ENCODE measurements at places on chromosomes 12 and 14.

GRCh38 chr12:9957834-9958233 is 13.4 kb upstream of the CLEC12A start:
- no peak for DNase-seq

GRCh38 chr12:64937452-64937851 is 113.0 kb downstream of the TBC1D30 start:
- DNase-seq = no peak

DNA sequence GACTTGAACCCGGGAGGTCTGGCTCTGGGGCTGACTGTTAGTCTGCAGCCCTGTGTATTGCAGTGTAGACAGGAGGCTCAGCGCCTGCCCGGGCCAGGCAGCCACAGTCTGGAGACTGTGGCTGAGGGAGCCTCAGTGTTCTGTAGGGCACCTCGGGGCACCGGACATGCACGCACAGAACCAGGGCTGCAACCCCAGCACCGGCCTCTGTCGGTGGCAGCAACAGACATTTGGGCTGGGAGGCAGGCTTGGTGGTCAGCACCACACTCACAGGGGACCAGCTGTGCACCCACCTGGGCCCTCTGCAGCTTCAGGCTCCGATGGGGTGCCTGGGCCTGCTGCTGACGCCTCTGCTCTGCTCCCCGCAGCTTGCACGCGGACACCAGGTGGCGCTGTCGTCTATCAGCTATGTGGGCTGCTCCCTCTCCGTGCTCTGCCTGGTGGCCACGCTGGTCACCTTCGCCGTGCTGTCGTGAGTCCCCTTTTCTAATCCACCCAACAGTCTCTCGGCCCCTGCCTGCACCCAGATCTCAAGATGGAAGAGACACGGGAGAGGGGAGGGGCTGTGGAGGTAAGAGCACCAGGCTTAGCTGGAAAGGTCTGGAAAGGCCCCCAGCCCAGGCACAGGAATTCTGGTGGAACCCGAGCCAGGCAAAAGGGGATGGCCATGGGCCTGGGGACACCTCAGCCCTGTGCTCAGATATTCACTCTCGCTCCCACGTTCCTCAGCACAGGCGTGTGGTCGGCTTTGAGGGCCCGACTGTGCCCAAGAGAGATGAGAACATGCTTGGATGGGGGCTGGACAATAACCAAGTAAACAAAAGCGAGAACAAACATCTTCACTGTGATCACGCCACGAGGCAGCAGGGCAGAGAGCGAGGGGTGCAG is 151.0 kb downstream of the ADGRD1 start:
- peak; percentile 64 for DNase-seq

GRCh38 chr12:112029301-112029700 is 16.1 kb downstream of the ERP29 start:
- no peak for DNase-seq

DNA sequence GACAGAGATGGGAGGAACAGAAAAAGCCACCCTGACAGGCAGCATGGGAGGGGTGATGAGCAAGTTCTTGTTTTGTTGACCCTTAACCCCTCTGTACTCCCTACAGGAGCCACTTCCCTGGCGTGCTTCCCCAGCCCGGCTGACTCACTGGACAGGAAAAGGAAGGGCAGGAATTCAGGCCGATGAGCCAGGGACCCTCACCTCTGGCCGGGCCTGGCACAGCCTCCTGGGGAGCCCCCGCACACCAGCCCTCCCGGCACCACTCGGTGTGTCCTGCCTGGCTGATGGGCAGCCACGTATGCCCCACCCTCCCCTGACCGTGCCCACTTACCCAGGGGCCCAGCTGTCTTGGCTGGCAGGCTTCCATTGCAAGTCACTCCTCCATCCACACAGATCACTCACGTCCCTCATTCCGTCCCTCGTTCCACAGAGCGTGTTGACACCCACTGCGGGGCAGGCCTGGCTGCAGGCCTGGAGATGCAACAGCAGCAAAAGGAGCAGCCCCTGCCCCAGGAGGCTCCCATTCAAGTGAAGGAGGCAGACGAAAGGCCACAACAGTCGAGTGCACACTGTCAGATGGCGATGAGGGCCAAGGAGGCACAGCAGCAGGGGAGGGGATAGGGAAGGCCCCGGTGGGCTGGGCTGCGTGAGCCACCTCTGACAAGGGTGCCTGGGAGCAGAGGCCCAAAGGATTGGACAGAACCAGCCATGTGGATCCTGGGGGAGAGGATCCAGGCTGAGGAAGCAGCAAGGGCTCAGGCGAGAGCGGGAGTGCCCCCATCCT is 19.7 kb upstream of the CD9 start:
- DNase-seq = no peak

DNA sequence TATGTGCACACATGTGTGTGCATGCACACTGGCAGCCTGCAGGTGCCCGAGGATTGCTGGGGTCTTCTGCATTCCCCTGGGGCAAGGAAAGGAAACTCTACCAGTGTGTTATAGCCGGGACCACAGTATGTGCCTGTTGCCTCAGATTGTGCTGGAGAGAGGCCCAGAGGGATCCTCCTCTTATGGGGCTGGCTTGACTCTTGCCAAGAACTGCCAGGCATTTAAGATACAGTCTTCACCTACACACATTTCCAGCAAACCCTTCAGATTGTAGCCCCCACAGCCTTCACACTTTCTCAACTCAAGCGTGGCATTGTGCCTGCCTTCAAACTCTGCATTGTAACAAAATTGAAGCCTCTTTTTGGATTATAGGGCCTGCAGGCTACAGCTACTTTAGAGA is 176.7 kb upstream of the DYRK2 start:
- DNase-seq = no peak

DNA sequence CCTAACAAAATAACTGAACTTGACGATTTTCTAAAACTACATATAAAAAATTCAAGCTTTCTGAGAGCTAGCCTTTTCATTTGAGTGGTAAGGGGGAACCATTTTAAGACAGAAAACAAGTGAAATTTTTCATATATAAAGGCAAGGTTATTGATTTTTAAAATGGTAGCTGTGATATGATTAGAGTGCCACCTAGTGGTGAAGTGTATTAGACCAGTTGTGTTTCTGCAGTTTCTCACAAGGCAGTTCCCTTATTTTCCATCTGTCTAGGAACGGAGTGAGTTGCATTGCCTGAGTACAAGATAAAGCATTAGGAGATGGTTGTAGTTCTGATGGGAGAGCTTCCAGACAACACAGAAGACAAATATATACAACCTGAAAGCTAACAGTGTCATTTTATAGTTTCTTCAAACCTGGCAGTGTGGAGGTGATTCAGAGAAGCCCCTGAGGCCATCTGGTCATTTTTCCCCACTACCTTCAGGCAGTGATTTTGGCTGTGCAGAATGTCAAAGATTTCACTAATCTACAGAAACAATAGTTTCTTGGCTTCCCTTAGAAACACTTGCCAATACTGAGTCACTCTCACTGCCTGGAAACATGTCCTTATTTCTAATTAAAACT is 180.8 kb downstream of the C12orf50 start:
- DNase-seq = peak; percentile 55

- no peak for DNase-seq
Observed at GRCh38 chr12:116691636-116692035, 46.2 kb downstream of the SPRING1 start.

DNA sequence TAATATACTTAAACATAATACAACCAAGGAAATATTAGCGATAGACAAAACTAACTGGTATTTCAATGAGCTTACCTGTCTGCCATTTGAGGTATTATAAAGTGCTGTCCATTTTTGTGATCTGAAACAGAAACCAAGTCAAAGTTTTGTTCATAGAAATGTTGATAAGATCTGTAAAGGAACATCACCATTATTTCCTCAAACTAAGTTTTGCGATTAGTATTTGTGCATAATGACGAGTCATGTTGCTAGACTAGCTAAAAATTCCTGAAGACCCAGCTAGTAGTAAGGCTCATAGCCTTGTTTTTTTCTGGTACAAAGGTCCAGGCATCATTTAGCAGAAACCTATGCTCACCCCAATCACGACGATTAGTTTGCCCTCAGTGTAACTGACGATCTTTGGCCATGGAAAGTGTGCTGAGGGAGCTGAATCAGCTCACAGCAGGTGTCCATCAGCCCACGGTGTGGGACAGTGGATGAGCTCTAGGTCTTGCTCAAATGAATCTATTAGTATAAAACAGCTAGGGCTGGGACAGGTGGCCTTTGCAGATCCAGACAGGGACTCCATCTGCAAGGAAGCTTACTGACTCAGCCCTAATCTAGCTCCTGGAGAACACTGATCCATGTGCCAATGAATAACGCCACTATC is 28.7 kb downstream of the GIT2 start:
- no peak for DNase-seq

- DNase-seq = no peak
Observed at GRCh38 chr12:56034586-56035332, 7.0 kb upstream of the RPS26 start.

- DNase-seq = no peak
Observed at GRCh38 chr14:75010472-75011093, 7.9 kb downstream of the EIF2B2 start.

DNA sequence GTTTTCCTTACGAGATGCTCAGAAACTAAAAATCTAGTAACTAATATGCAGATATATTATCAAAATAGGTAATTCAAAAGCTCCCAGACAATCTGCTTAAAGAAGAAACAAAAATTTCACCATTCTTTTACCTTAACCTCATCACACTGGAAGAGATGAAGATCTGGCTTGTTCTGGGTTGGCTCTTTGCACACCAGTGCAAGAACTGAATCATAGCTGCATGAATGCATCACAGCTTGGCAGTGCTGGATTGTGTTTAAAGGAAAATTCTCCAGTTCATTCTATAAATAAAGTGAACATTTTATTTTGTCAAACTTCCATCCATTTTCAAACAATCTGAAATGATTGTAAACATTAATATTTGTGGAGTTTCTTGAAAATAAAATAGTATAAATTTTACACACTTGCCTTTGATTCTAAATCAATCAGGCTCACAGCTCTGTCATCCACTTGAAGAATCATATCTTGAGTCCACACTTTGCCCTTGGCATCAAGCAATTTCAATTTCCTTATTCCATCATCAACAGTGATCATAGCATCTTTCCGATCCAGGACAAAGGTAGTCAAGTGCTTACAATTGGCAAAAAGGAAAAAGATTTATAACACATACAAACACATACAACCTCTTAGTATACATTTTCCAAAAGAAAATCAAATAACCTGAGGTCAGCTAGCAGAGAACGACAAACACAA is 119.8 kb downstream of the EPS8 start:
- no peak for DNase-seq

DNA sequence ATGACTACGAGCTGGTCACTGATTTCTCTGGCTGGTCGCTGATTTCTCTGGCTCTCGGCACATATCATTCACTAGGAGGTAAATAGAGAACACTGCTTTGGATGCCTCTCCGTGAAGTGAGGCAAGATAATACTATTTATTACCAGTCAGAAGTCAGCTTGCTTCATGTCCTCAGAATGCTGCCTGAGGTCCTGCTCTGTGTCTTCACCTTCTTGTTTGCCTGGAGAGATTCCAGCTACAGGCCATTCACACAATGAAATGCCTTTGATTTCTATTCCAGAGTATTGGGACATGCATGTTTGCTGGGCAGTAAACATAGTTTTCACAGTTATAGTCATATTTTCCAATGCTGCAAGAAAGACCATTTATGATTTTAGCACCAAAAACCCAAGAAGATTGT is 106.7 kb downstream of the AEBP2 start:
- DNase-seq = peak; percentile 50

DNA sequence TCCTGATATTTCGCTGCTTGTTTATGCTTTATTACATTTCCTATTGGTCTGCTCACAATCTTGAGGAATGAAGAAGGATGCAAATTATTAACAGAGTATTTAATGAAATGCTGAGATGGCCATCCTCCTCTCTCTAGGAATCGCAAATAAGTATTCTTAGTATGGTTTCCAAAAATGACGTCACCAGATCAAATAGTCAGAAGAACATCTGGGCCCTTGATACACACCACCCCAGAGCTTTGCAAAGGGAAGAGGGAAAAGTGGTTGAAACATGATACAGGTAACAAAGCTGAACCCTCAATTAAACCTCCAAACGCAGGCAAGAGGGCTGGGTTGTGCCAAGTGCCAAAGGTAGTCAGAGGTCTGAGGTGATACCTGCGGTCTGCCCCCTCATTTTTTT is 107.3 kb downstream of the BCL11B start:
- DNase-seq = no peak

DNA sequence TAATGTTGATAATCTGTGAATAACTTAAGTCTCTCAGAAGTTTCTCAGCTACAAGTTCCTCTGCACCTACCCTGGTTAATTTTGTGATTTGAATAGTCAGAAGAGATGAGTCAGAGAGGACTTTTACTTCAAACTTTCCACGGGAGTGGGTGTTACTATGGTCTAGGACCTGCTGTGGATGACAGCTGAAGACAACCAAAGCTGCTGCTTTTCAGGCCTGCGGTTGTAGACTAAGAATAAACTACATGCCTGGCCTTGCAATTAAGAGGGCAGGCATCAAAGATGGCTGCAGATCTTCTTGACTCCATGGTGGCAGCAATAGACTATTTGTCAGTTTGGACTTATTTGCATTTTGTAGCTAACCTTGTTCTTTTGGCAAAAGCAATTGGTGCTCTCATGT is 227.1 kb upstream of the KRR1 start:
- DNase-seq = no peak

GRCh38 chr14:77221241-77221871 is 39.8 kb downstream of the TMEM63C start:
- no peak for DNase-seq

DNA sequence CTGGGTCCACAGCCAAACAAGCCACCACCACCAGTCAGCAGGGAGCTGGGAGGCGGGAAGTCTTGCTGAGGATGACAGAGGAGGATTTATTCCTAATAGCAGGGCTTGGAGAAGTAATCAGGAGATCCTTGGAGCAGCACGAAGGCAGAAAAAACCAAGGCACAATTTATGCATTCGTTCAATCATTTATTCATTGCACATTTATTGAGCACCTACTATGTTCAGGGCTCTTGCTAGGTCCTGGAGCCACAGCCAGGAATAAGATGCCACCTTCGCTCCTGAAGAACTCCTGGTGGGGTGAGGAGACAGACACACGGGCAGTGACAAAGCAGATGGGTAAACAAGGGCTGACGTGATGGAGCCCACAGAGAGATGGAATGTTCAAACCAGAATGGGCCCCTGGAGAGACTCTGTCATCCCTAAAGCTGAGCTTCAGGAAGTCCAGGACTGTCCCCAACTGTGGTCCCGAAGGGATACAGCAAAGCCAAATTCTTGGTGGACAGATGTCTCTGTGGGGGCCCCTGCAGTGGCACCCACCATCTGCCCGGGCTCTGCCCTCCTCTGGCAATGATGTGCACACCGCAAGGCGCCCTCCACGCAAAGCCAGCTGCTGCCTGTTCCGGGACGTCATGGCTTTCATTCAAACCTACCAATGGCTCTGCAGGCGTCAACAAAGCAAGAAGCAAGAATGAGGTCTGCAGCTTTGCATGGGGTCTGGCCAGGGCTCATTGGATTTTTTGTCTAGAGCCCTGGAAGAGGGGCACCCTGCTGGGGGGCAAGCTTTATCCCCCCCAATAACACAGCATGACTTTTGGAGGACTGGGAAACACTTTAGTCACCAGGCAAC is 3.0 kb upstream of the TESC start:
- DNase-seq = no peak

GRCh38 chr14:74712499-74713394 is at the start of the genes AREL1 and FCF1:
AREL1 (minus strand) TSS chr14:74713080; CDS start chr14:74685615, 27,465 bp downstream.
FCF1 (plus strand) TSS chr14:74713144; CDS start chr14:74713198, 54 bp downstream.
- DNase-seq = peak; percentile 88

All from right lung (tissue), 10 donors.